ENCODE measurements at places on chromosomes 3 and 15. TPM values are rescaled to one million over a fixed set of nuclear protein-coding genes. Genes with fewer than 3 reads are reported as not detected.
A peak's percentile ranks its signal among the peaks of the same experiment; 100 is the strongest.

C15orf62 gene
- 0.43 TPM for total RNA-seq

STRIT1 gene
- total RNA-seq = 1.2 TPM

BCL2A1 gene
- 7.8 TPM for total RNA-seq

GPR62 gene
- total RNA-seq = not detected

RUVBL1 gene
- total RNA-seq = 29.7 TPM

MYZAP gene
- 20.3 TPM for total RNA-seq

GOLGA8J gene
- total RNA-seq = 0.13 TPM

GP9 gene
- total RNA-seq = not detected

C3orf70 gene
- 5.1 TPM for total RNA-seq

TMEM207 gene
- 2.9 TPM for total RNA-seq

GRCh38 chr15:65409036-65409631, 13.6 kb downstream of the IGDCC4 start:
- H3K4me1 ChIP-seq = peaks cover 23% of the 10 kb centered on the region
- no peak for DNase-seq
- no peaks in the 10 kb centered on the region for H3K36me3 ChIP-seq
- H3K27me3 ChIP-seq = no peaks in the 10 kb centered on the region

- H3K4me3 ChIP-seq = no peak overlapping the region
- H3K27ac ChIP-seq = no peak overlapping the region
- peak; percentile 34 for DNase-seq
- H3K36me3 ChIP-seq = no peaks in the 10 kb centered on the region
- H3K27me3 ChIP-seq = no peaks in the 10 kb centered on the region
- H3K4me1 ChIP-seq = no peaks in the 10 kb centered on the region
These were observed 56.5 kb downstream of the NEK11 start for GRCh38 chr3:131082871-131083863.

GRCh38 chr3:154952553-154952952, 127.6 kb upstream of the MME start:
- H3K27ac ChIP-seq = no peak overlapping the region
- no peaks in the 10 kb centered on the region for H3K36me3 ChIP-seq
- DNase-seq = no peak
- H3K4me3 ChIP-seq = no peak overlapping the region
- no peaks in the 10 kb centered on the region for H3K4me1 ChIP-seq
- H3K27me3 ChIP-seq = no peaks in the 10 kb centered on the region

DNA sequence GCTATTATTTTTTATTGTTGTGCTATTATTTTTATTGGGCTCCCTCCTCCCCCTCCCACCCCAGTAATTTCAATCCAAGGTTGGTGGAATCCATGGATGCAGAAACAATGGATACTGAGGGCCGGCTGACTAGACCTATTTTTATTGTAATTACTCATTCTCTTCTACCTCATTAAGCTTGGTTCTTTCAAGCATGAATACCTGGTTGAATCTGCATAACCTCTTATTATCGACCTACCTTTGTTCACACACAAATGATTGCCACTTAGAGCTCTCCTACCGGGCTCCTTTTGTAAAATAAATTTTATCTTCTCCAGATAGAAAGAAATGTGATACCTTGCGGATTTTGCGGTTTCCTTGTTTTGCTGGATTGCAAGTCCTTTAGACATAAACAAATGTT, 31.6 kb downstream of the BTD start:
- H3K27ac ChIP-seq = peak overlapping the region; percentile 90
- H3K36me3 ChIP-seq = no peaks in the 10 kb centered on the region
- H3K4me3 ChIP-seq = no peak overlapping the region
- no peaks in the 10 kb centered on the region for H3K27me3 ChIP-seq

GRCh38 chr3:138594935-138595610, 1.0 kb upstream of the CEP70 start:
- H3K4me1 ChIP-seq = peaks cover 7% of the 10 kb centered on the region
- DNase-seq = no peak
- no peak overlapping the region for H3K4me3 ChIP-seq
- H3K27me3 ChIP-seq = no peaks in the 10 kb centered on the region
- no peaks in the 10 kb centered on the region for H3K36me3 ChIP-seq
- no peak overlapping the region for H3K27ac ChIP-seq

GRCh38 chr3:36890261-36890660, 54.6 kb downstream of the TRANK1 start:
- H3K4me3 ChIP-seq = no peak overlapping the region
- H3K36me3 ChIP-seq = no peaks in the 10 kb centered on the region
- H3K27me3 ChIP-seq = no peaks in the 10 kb centered on the region
- no peak for DNase-seq

GRCh38 chr15:75037685-75038084, 14.3 kb downstream of the PPCDC start:
- no peak overlapping the region for H3K27ac ChIP-seq
- no peak overlapping the region for H3K4me3 ChIP-seq
- peaks cover 26% of the 10 kb centered on the region for H3K4me1 ChIP-seq

GRCh38 chr15:34501131-34501530, 63.5 kb upstream of the GOLGA8A start:
- no peaks in the 10 kb centered on the region for H3K4me1 ChIP-seq
- no peaks in the 10 kb centered on the region for H3K36me3 ChIP-seq
- H3K27me3 ChIP-seq = peaks cover 29% of the 10 kb centered on the region
- DNase-seq = no peak
- no peak overlapping the region for H3K4me3 ChIP-seq

DNA sequence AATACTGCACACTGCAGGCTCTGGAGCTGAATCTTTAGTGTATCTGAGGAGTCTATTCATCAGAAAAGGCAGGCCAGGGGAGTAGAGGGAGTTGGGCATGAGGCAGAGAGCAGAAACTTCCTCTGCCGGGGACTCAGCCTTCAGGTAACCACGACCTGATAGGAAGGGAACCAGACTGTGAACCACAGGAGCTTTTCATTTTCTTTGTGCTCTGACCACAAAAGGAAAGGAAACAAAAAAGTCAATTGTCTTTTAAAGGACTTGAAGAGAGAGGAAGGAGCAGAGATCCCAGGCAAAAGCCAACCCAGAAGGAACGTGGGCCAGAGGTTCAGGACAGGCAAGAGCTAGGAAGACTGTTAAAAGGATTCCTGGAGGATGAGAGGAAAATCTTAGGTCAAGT, 573.3 kb downstream of the EPHB1 start:
- H3K27ac ChIP-seq = no peak overlapping the region
- no peak overlapping the region for H3K4me3 ChIP-seq
- no peaks in the 10 kb centered on the region for H3K36me3 ChIP-seq

DNA sequence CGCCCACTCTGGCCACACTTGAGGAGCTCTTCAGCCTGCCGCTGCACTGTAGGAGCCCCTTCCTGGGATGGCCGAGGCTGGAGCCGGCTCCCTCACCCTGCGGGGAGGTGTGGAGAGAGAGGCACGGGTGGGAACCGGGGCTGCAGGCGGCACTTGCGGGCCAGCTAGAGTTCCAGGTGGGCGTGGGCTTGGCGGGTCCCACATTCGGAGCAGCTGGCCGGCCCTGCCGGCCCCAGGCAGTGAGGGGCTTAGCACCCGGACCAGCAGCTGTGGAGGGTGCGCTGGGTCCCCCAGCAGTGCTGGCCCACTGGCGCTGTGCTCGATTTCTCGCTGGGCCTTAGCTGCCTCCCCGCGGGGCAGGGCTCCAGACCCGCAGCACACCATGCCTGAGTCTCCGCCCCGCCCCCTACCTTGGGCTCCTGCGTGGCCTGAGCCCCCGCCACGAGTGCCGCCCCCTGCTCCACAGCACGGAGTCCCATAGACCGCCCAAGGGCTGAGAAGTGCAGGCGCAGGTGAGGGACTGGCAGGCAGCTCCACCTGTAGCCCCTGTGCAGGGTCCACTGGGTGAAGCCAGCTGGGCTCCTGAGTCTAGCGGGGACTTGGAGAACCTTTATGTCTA, 71.9 kb downstream of the IL12A start:
- no peaks in the 10 kb centered on the region for H3K4me1 ChIP-seq
- no peak for DNase-seq
- no peak overlapping the region for H3K27ac ChIP-seq
- H3K36me3 ChIP-seq = no peaks in the 10 kb centered on the region

- H3K4me3 ChIP-seq = no peak overlapping the region
- no peak overlapping the region for H3K27ac ChIP-seq
- no peaks in the 10 kb centered on the region for H3K36me3 ChIP-seq
- no peak for DNase-seq
These were observed 11.0 kb upstream of the CAMKV start for GRCh38 chr3:49880581-49881315.

DNA sequence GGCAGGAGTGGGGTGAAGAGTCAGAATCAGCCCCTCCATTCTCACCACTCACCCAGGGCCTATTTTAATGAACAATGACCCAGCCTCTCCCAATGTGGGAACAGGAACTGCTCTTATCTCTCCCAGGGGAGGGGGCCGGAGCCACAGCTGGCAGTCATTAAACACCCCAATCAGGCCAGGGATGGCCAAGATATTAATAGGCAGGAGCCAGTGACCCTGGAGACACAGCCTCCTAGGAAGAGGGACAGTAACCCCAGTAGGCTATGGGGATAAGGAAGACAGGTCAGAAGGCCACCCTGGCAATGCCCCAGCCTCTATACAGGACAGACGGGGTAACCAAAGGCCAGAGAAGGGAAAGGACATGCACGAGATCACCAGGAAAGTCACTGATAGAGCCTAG, 38.6 kb downstream of the VIPR1 start:
- H3K27ac ChIP-seq = no peak overlapping the region
- DNase-seq = no peak
- H3K4me3 ChIP-seq = no peak overlapping the region
- H3K27me3 ChIP-seq = no peaks in the 10 kb centered on the region

GRCh38 chr3:193869221-193870201, 266.4 kb upstream of the HES1 start:
- no peaks in the 10 kb centered on the region for H3K36me3 ChIP-seq
- peak; percentile 86 for DNase-seq
- H3K27me3 ChIP-seq = no peaks in the 10 kb centered on the region
- H3K27ac ChIP-seq = peak overlapping the region; percentile 86

Data from hepatocyte (in vitro differentiated cells).